Stimulated activated naive CD4-positive, alpha-beta T cell treated with Interleukin-2 at 50 U/mL for 16 hours (primary cell): ENCODE measurements at places on chromosomes 2 and 18.

DNA sequence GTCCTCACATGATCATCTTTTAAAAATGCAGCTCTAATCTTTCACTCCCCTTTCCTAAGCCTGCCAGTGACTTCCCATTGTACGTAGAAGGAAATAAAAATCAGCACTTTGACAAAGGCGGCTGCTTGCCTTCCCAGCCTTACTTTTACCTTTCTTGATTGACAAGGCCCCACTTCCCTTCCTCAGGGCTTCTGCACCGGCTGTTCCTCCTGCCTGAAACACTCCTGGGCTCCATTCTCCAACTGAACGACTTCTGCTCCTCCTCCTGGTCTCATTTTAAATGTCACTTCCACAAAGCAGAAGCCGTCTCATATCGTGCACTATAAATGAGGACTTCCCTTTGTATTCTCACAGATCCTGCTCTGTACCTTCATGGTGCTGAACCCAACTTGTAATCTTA is 56.1 kb downstream of the OSBPL6 start:
- no peak for DNase-seq

DNA sequence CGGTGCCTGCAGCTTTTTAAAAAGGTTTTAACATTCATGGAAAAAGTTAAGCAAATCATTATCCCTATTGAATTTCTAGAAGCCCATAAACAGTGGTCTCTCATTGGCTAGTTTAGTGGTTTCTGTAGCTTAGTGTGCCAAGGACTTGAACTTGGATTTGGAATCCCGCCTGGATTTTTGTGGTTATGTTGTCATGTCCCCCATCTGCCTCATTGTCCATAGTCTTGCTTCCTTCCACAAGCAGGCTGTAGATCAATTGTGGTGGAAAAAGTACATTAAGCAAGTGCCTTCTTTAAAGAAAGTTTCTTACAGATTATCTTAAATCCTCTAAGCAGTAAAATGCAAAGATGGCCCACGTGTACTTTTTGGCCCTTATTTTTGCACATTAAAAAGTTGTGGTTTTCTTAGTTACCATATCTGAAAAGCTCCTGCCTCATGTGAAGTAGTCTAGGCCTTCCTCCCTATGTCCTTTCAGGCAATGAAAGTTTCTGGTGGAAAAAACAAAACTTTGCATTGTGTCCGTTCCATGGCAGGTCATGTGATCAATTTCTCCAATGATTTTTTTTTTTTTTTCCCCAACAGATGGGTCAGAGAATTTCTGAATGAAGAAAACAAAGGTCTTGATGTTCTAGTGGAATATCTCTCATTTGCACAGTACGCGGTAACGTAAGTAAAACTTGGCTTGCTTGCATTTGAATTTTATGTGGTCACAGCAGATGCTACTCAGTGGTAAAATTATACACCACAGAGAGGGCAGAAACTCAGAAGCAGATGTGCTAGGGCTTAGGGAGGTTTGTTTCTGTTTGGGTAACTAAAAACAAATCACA is 158.9 kb downstream of the PRPF40A start:
- no peak for DNase-seq

DNA sequence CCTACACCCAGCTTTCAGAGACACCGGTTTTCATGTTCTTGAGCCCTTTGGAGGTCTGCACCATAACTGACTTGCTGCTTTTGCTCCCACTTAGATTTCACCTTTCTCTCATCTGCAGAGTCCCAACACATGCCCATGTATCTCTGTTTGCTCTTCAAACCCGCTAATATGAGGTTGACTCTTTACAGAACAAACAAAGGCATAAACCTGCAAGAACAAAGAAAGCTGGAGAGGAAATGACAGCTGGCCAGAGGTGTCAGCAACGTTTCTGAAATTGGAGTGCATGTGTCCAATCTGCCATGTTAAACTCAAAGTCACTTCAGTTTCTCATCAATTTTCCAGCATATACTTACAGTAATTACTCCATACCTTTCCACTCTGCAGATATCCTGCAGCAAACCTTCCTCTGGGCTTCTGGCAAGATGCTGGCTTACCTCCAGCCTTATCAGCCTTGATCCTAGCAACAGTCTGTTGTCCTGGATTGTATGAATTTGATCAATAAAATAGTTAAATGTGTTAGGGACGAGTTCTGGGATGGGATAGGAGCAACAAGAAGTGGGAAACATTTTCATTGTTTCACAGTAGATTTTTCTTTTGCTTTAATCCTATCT is 157.4 kb downstream of the FHOD3 start:
- DNase-seq = no peak

GRCh38 chr2:181998041-181998835 is 12.6 kb downstream of the PPP1R1C start:
- DNase-seq = no peak

GRCh38 chr2:217466805-217467204 is 536.0 kb downstream of the TNS1 start:
- DNase-seq = no peak

GRCh38 chr2:207255565-207256470 is 90.1 kb upstream of the KLF7 start:
- DNase-seq = no peak

- DNase-seq = no peak
Observed at GRCh38 chr2:193810533-193810932, 1615.8 kb upstream of the TMEFF2 start.

DNA sequence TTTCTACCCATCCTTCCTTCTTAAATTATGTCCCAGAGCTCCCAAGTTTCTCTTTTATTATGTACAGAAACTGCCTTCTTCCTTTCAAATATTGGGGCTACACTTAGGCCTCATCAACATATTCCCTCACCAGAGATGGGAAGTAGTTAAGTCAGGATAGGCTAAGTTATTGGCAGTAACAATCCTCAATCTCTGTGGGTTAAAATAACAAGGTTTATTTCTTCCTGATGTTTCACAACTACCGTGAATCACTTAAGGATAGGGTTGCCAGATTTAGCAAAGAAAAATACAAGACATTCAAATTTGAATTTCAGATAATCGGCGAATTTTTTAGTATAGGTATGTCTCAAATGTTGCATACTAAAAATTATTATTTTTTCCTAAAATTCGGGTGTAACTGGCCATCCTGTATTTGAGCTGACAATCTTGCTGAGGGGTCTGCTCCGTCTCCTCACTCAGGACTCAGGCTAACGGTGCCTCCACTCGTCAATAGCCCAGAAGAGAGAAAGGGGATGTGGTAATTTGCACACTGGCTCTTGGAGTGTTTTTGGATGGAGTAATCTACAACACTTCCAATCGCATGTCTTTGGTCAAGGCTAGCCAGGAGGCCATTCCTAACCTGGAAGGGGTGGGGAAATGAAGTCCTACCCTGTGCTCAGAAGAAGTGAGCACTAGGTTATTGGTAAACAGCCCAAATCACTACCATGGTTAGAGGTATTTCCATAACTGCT is 91.7 kb downstream of the ACTR3 start:
- DNase-seq = no peak

DNA sequence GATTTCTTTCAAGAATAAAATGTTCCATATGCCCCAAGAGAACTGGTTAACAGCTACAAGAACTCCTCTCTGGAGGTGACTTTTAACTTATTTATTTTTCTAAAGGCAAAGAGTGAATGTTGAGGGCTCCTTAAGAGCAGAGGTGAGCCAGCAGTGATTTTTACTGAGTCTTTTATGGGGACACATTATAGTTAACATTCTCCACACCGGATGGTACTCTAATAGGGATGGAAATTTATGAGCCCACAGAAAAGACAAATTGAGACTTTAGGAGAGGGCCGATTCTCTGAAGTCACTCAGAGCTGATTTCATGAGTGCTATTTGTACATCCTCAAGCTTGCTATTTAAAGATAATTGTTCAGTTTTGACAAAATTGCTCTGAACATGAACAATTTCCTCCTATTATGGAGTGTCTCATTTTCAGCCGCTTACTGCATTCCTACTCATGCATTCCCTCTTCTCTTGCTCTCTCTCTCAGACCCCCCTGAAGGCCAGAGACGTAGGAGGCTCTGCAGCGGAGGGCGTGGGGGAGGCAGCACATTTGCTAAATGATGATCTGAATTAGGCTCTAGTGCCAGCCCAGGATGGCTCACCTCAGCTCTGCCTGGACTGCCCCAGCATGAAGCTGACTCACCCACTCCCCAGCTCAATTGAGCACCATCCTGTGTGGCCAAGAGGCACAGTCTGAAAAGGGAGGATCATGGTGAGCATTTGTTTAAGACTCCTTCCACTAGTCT is 5.9 kb upstream of the RPL37A start:
- DNase-seq = no peak

DNA sequence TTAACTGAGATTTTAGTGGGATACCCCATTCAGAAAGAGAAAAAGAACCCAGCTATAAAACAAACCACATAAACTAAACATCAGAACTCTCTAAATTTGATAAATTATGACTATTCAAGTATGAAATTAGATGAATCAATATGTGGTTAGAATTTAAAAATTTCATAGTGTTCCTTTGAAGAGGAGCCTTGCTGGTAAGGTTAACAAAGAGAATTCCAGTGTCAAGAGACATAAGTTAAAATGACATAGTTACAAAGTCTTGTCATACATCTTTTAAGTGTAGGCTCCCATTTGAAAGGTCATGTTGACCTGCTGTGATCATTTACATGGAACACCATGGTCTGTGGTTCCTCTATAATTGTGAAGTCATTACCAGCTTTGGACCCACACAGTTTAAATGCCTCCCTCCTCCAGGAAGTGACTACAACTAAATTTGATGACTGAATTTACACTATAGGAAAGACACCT is 231.6 kb upstream of the ETAA1 start:
- DNase-seq = no peak

- DNase-seq = no peak
Observed at GRCh38 chr2:138010890-138011289, 46.6 kb downstream of the HNMT start.

DNA sequence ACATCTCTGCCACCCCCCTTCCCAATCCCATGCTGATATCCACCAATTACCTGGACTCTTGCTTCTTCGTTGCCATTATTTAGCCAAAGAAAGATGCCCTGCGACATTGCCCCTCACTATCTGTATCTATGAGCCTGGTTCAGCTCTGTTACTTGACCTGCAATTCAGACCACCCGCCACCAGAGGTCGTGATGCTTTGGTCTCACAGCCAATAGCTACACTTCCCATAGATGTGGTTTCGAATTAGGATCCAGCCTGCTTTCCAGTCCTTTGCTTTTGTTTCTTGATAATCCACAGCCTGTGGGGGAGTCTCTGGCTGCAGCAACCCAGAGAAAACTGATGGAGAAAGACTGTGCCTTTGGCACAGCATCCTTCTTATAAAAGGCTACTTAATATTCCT is 239.4 kb downstream of the KLHL29 start:
- peak; percentile 4 for DNase-seq

DNA sequence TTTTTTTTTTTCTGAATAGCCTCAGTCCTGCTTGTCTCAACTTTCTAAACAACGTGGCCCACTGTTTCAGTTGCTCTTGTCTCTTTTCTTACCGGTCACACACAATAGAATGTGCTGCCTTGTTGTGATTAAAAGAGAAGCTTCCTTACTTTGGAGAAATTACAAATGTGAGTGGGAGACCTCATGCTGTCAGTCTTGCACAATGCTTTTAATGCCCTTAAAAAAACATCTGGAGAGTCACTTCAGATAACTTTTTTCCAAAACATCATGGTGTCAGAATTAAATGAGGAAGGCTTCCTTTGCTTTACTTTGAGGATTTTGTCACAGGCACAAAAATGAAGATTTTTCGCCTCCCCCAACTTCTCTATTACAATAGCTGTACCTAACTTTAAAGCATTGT is 37.7 kb downstream of the LHCGR start:
- DNase-seq = no peak

- no peak for DNase-seq
Observed at GRCh38 chr2:67667054-67667908, 270.1 kb downstream of the ETAA1 start.

DNA sequence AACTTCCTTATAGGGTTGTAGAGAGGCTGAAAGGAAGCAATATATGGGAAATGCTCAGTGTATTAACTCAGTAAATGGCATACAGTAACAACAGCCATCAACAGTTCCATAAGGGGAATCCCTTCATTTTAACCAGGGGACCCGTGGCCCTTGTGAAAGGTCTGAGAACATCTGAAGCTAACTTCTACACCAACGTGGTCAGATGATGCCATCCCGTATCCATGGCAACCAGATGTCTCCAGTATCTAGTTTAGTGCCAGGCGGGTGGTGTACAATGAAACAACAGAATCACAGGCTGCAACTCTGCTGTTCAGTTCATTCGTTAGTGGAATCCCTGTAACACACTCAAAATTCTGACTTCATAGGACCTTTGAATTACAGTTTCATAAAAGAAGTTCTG is 162.3 kb downstream of the TGIF1 start:
- no peak for DNase-seq

- DNase-seq = no peak
Observed at GRCh38 chr2:164078421-164078820, 342.6 kb upstream of the FIGN start.

- DNase-seq = no peak
Observed at GRCh38 chr2:10330700-10331026, 28.0 kb downstream of the HPCAL1 start.

GRCh38 chr2:101788995-101789970 is 91.8 kb downstream of the MAP4K4 start:
- DNase-seq = no peak

DNA sequence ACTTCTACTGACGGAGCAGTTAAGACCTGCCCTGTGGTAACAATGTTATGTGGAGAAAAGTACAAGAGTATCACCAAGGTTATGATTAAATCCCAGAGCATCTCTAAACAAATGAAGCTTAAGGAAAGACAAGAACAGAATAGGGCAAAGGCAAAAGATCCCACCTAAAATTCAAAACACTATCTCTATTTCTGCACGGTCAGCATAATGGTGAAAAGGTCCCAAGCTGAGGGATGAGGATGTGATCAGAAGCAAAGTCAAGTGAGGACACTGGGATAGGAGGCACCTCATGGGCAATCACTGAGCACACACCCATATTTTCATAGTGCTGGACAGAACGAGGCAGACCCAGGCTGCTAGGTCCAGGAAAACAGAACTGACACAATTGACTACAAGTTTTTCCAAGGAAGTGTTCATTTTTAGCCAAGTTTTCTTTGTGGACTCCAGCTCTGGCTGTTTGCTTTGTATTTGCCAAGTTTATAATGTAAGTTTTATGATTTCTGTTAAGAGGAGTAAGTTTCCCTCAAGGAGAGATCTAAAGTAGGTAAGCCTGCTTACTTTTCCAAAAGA is 77.8 kb downstream of the NCKAP5 start:
- no peak for DNase-seq

GRCh38 chr2:26745609-26746327 is 18.3 kb upstream of the SLC35F6 start:
- DNase-seq = peak; percentile 69

- no peak for DNase-seq
Observed at GRCh38 chr2:30608643-30609042, 161.6 kb downstream of the LCLAT1 start.

GRCh38 chr2:100615471-100615870 is 52.7 kb downstream of the PDCL3 start:
- DNase-seq = no peak
